Activated CD4-positive, alpha-beta T cell treated with anti-CD3 and anti-CD28 coated beads for 4 hours (primary cell): ENCODE measurements at places on chromosomes 7 and 10.

DNA sequence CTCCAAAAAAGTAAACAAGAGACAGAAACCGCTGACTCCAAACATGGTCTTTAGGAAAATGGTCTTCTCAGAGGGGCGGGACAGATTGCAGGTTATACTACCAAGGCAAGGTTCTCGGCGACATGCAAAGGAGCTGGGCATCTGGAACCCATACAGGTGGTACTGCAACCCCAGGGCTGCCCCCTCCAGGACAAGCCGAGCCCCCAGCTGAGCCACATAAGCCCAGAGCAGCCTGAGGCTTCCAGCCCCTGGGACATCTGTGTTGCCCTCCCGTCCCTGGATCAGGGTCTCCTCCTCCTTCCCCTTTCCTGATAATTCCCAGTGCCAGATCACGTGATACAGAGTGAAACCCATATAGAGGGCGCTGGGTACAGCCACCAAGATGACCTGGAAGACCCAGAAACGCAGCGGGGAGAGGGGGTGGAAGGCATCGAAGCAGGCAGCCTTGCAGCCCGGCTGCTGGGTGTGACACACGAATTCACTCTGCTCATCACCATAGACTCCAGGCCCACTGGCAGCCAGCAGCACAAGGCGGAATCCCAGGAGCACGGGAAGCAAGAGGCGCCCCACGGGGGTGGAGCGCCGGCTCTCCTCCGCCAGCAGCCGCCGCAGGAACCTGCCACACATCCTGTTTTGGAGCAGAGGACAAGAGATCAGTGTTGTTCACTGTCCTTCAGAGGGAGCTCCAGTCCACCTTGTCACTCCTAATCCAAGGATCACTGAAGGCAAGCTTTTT is at the start of gene GJC3:
GJC3 (minus strand) TSS at position 627 of the 736 bp plus-strand sequence; CDS start at position 627, 0 bp downstream.
- no peak for DNase-seq

DNA sequence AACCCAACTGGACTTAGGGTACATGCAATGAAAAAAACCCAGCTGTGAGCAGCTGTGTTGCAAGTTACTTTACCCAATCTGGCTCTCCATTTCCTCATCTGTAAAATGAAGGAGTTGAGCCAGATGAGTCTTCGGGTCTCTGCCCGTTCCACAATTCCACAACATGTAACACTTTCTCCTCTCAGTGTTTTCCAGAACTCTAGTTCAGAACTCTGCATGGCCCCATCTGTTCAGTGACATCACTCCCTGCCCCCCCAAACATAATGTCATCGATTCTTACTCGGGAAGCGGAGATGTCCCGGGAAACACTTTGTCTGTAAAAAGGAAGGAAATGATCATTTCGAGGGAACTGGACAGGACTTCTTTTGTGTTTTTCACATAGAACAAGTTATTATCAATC is 2.5 kb downstream of the SH3PXD2A start:
- DNase-seq: no peak

DNA sequence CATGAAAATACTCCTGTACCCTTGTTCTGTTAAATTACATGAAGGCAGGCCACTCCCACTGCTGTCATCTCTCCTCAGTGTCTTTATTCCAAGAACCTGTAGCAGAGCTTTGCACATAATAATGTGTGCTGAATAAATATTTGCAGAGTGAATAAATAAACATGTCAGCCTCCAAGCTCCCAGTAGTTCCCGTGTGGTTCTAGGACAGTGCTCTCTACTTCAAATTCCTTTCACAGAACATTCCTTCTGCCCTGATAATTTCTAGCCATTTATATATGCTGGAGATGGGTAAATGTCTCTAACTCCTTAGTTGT is 20.3 kb upstream of the HYAL4 start:
- no peak for DNase-seq

- DNase-seq: no peak
Observed at GRCh38 chr10:75401569-75402485, at the start of gene ZNF503. Gene ZNF503 (minus strand): TSS chr10:75401764. CDS start chr10:75401419, 345 bp downstream.

- DNase-seq: no peak
Observed at GRCh38 chr10:74394416-74394969, 243.5 kb downstream of the ADK start.

- no peak for DNase-seq
Observed at GRCh38 chr10:98262571-98262970, 5.4 kb downstream of the LOXL4 start.

DNA sequence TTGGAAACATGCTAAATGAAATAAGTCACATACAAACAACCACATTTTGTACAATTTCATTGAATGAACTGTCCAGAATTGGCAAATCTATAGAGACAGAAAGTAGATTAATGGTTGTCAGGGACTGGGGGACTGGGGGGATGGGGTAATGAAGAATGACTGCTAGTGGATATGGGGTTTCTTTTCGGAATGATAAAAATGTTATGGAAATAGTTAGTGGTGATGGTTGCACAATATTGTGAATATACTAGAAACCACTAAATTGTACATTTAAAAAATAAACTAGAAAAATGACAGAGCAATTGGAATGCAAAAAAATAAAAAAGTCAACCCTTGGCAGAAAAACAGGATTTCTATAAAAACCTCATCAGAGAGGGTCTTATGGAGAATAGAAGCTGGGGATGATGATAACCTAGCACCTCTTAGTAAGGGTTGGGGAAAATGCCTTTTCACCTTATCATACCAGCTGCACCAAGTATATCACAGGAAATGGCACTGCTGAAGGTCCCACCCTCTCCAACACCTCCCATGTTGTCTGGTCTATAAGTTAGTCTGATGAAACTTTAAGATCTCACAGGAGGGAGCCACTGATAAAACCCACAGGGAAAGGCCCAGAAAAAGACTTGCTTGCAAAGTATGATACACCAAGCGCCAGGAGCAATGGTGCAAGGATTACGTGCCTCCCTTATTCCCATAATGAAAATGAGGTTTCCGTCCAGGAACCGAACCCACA is 23.1 kb upstream of the JAZF1 start:
- DNase-seq: no peak

GRCh38 chr10:63825111-63825510 is 303.9 kb downstream of the REEP3 start:
- no peak for DNase-seq

GRCh38 chr10:124657806-124658205 is 86.4 kb downstream of the FAM53B start:
- peak; percentile 36 for DNase-seq

GRCh38 chr10:5284311-5285057 is 80.3 kb upstream of the UCN3 start:
- no peak for DNase-seq

GRCh38 chr10:1301143-1301542 is 245.0 kb downstream of the WDR37 start:
- DNase-seq: no peak

DNA sequence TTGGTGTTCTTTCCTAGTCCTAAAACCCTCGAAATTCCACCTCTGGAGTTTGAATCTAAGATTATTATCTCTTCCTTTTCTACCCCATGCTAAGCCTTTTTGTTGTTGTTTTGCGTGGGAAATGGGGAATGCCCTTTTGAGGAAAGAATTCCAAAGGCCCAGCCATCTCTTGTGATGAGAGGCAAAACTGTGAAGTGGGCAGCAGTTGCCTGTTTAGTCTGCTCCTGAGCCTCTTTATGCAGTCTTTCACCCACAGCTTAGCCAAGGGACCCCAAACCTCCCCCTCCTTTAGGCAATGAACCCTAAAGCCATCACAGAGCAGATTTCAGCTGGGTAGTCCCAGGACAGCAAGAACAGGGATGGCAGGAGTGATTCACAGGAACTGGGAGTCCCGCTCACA is 95.5 kb downstream of the DNMBP start:
- DNase-seq: no peak

DNA sequence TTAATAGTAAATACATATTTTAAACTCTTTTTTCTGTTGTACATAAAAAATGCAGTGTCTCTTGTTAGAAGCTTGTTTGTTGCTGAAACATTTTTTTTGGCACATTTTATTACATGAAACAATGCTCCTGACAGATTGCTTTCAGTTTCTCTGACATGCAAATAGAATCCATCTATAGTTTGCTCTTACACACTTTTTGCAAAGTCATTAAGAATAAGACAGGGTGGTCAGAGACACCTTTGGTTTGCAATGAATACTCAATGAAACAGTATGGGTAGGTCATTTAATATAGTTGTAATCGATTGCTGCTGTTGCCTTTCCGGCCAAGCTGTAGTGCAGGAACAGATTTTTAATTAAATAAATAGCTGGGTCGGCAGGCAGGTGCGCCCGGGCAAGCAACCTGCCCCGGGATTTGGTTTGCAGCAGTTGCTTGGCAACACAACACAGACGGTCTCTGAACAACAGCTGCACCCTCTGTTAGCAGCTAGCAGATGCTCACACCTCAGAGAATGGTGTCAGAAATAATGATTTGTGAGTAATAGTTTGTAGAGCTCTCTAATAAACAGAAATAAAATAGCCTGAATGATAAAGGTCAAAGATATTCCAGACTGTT is 115.7 kb upstream of the CACNA2D1 start:
- DNase-seq: no peak

GRCh38 chr10:3781468-3782145 is 3.4 kb downstream of the KLF6 start:
- DNase-seq: peak; percentile 30

DNA sequence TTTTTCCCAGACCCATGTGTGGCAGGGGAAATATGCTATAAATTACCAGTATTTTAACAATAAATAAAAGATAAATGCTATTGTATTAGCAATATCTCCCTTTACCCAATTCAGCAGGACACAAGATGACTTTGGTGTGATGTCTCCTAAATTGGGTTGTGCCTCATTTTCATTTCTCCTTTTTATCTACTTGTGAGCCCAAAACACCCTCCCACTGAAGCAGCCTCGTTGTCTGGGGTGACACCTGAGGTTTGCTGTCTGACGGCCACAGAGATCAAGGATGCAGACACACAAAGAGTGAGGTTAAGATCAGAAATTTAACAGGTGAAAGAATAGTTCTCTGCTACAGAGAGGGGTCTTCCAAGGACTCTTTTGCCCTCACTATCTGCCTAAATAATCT is 27.1 kb upstream of the CC2D2B start:
- no peak for DNase-seq

- DNase-seq: no peak
Observed at GRCh38 chr10:84293574-84294016, 34.8 kb upstream of the CCSER2 start.

- no peak for DNase-seq
Observed at GRCh38 chr10:48589266-48589665, 15.6 kb downstream of the ARHGAP22 start.

DNA sequence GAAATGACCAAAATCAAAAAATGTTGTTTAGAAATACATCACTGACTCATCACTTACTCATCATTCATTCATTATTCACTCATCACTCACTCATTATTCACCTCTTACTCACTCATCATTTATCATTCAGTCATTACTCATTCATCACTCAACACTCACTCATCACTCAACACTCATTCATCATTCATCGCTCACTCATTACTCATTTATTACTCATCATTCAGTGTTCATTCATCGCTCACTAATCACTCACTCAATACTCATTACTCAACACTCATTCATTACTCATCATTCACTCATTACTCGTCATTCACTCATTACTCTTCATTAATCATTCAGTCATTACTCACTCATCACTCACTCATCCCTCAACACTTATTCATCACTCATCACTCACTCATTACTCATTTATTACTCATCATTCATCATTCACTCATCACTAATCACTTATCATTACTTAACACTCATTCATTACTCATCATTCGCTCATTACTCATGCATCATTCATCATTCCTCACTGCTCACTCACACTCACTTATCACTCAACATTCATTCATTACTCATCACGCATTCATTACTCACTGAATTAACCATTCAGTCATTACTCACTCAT is 238.5 kb downstream of the ADARB2 start:
- no peak for DNase-seq

GRCh38 chr7:74027683-74028320 is at the start of gene ELN:
Gene ELN (plus strand): TSS chr7:74028173. CDS start chr7:74028188, 15 bp downstream.
- DNase-seq: no peak

GRCh38 chr10:116740971-116741370 is 1.4 kb downstream of the HSPA12A start:
- DNase-seq: no peak

DNA sequence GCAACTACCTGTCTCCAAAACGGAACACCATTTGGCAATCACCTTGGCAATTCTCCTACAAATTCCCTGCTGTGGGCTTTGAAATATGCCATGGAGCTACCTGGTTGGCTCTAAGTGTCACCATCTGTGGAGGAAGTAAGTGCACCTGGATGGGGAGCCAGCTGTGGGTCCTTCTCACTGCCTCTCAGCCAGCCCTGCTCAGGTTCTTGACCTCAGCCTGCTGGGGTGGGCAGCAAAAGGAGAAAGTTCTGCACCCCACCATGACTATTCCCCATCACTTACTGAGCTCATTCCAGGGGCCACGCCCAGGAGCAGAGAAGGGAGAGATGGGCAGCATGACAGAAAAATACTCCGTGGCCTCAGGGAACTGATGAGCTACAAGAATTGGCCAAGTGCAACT is 158.7 kb downstream of the TNS3 start:
- DNase-seq: no peak

- no peak for DNase-seq
Observed at GRCh38 chr7:144826208-144826607, 9.6 kb downstream of the TPK1 start.

- no peak for DNase-seq
Observed at GRCh38 chr10:21507150-21507549, 18.3 kb downstream of the SKIDA1 start.

GRCh38 chr7:156368053-156368843 is 272.3 kb upstream of the RNF32 start:
- no peak for DNase-seq

GRCh38 chr7:20738518-20739481 is 47.9 kb downstream of the SP8 start:
- no peak for DNase-seq

GRCh38 chr10:46248651-46249146 is 38.1 kb upstream of the ANTXRL start:
- no peak for DNase-seq
